Activated CD8-positive, alpha-beta memory T cell treated with anti-CD3 and anti-CD28 coated beads for 24 hours (primary cell): ENCODE measurements at places on chromosomes 6 and 20.

- DNase-seq = no peak
These were observed 235.2 kb downstream of the LRFN2 start for GRCh38 chr6:40352006-40352405.

DNA sequence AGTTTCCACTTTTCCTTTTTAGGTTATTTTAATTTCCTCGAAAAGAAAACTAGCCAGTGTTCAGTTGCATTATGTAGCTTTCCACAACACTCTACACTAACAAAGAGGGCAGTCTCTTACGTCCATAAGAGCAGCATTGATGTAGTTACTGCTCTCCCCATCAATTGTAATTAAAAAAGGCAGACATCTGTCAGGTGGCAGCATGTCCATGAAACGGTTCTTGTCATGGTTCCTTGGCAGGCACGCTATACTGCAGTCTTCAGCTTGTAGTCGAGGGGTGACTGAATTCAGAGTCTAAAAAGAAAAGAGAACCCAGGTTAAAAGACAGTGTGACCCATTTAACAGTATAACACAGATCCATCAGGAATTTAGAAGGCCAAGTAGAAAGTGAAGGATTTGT is 80.1 kb upstream of the THEMIS start:
- DNase-seq = no peak

DNA sequence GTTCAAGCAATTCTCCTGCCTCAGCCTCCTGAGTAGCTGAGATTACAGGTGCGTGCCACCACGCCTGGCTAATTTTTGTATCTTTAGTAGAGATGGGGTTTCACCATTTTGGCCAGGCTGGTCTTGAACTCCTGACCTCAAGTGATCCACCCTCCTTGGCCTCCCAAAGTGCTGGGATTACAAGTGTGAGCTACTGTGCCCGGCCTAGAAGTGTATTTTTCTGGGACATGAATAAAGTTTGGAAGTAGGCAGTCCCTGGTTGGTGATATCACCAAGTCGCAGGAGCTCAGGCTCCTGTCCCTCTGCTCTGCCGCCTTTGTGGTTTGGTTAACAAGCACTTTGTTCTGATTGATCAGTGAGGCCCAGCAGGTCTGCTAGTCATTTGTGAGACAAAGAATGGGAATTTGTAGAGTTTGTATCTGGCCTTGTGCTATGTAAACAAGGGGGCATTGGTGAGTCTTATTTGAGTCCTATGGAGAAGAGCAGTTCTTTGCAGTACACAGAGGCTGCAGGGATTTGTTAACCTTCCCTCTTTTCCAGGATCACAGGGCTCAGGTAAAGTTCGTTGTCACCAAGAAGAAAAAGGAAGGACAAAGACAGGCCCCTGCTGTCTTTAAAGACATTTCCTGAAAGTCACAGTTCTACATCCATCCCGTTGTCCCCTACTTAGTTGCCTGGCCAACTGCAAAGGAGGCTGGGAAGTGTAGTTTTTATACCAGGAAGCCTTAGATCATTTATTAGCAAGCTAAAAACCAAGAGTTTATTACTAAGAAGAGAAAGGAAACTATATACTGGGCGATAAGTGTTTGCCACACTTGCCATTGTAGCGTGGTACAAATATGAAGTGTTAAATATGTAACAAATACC is 13.1 kb downstream of the MTHFD1L start:
- no peak for DNase-seq

DNA sequence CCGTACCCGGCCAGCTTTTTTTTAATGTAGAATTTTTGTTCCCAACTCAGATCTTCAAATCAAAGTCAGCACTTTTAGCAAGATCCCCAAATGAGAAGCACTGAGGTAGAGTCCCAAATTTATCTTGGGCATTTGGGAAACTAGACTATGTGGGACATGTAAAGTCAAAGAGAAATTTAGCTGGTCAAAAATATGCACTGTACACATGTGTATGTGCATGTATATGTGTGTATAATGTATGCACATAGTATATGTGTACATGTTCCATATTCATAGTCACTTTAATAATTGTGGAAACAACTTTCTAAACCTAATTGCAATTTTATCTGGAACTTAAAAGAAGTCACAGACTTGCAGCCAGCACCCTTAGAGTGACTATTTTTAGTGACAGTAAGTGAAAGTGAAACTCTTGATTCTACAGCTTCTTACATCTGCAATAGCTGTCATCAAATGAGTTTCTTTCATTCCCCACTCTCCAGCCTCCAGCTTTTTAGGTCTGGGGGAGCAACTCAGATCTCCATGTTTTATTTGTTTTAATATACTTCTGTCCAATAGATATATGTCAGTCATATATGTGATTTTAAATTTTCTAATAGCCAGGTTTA is 53.6 kb downstream of the CDC40 start:
- no peak for DNase-seq

DNA sequence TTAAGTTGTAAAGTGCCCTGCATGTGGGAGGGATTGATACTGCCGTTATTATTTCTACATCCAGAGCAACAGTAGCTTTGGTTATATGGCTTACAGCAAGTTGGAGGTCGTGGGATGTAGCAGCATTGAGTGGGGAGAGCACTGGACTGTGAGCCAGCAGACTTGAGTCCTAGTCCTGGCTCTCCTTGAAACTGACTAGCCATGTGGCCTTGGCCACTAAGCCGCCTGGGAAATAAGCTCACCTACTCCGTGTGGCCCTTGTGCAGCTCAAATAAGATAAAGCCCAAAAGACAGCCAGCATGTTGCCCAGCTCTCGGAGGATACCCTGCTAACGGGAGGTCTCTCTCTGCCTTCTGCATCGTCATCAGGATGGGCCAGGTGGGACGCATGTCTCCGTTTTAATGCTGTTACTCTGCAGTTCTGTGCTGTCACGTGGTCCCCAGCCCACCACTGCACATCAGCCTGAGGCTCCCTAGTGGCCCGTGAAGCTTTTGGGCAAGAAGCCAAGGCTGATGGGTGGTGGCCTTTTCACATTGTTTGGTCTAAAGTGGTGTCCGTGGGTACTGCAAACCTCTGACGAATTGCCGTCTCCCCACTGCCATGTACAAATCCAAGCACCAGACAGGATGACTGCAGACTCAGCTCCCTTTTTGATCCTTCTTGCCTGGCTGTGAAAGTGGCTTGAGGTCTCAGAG is 7.9 kb downstream of the EPB41L1 start:
- no peak for DNase-seq

GRCh38 chr6:43796168-43796567 is 26.2 kb downstream of the VEGFA start:
- no peak for DNase-seq

DNA sequence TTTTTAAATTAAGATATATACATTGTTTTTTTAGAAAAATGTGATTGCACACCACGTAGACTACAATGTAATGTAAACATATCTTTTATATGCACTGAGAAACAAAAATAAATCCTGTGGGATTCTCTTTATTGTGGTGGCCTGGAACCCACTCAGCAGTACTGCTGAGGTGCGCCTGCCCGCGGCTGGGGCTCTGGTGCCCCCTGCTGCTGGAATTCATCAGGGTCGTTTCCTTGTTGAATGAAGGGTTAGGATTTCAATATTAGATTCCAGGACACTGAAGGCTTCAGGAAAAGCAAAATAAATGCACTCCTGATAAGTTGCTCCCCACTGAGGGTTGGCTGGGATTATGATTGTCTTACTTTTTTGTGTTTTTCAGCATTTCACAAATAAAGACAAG is 175.8 kb upstream of the GGTLC1 start:
- DNase-seq = no peak

- no peak for DNase-seq
These were observed 104.4 kb downstream of the TOX2 start for GRCh38 chr20:44018942-44019637.

GRCh38 chr20:62707921-62708521 is 615 bp upstream of the NTSR1 start:
- no peak for DNase-seq

GRCh38 chr6:131208787-131209186 is 73.5 kb downstream of the AKAP7 start:
- DNase-seq = no peak

DNA sequence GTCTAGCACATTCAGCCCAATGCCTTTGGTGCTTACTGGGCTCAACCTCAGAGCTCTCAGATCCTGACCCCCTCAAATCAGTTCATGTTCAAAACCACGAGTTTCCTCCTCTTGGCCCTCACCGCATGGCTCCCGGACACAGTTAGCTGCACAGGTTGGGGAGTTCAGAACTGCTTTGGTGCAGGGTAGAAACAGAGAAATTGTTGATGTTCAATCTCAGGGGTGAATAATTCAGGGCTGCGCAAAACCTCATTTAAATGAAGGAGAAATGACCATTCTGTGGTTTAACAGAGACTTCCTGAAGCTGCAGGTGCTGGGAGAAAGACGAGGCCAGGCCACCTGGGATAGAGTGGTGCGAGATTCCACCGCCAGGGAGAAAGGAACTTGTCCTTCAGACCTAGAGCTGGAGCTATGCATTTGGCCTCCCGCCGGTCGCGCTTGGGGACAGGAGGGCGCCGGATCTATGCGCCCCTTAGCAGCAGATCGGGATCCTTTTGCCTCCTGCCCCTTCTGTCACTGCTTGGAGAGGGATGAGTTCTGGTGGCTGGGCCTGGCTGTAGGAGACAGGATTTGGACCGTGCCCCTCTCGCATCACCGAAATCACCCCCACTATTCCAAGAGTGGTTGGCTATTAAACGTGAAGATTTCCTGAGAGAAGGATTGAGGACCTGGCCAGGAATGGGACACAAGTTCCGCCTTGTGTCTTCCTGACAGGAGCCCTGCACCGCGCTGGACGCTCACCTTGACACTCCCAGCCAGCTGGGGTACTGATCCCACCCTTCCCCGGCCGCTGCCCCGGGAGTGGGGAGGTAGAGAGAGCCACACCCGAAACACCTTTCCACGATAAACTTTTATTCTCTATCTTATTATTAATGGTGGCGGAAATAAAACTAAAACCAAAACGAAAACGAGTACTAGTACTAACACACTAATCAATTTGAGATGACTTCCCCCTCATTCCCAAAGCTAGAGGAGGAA is 767 bp upstream of the PAX1 start:
- no peak for DNase-seq

GRCh38 chr6:28124971-28125353 is 553 bp downstream of the ZSCAN16 start:
- no peak for DNase-seq
